ENCODE measurements at places on chromosomes 12 and 14. TPM values are rescaled to one million over a fixed set of nuclear protein-coding genes. Genes with fewer than 3 reads are reported as not detected.
A peak's percentile ranks its signal among the peaks of the same experiment; 100 is the strongest.

GRCh38 chr12:121538699-121539061 lies 42.1 kb downstream of the KDM2B start:
- no peaks in the 10 kb centered on the region for H3K27me3 ChIP-seq
- H3K4me1 ChIP-seq: peaks cover 6% of the 10 kb centered on the region
- H3K27ac ChIP-seq: no peak overlapping the region
- no peak for DNase-seq
- no peak overlapping the region for H3K4me3 ChIP-seq

DNA sequence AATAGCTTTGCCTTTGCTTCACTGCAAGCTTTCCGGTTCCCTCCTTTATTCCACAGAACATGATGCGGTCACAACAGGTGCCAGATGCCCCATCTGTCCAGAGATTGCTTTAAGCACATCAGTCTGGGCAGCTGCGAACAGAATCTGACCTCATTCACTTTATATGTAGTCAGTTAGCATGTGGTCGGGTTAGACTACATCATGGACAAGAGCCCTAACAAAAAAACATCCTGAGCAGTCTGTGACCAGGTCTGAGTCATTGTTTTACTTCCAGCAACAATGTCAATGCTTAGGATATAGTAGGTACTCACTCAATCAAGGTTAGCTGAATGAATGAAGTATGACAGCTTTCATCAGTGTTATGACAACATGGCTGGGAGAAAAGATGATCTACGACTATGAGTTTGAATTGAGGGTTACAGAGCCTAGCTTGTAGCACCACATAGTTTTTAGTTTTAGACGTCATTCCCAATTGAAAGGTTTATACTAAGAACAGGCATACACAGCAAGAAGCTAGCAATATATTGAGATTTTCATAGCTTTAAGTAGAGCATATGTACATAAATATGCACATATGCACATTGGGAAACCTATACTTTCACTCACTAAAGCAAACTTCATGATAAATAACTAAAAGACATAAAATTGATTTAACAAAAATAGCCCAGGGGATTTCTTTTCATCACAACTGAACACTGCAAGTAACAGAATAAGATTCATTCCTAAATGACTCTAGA lies 64.2 kb upstream of the TMCC3 start:
- DNase-seq: no peak
- H3K27me3 ChIP-seq: no peaks in the 10 kb centered on the region
- peaks cover 10% of the 10 kb centered on the region for H3K4me1 ChIP-seq
- H3K36me3 ChIP-seq: no peaks in the 10 kb centered on the region

ALG10B gene
- total RNA-seq: 10.4 TPM

- H3K27ac ChIP-seq: peak overlapping the region; percentile 87
- peaks cover 3% of the 10 kb centered on the region for H3K4me1 ChIP-seq
- DNase-seq: peak; percentile 38
- peak overlapping the region; percentile 92 for H3K4me3 ChIP-seq
- no peaks in the 10 kb centered on the region for H3K36me3 ChIP-seq
Observed at GRCh38 chr14:66508846-66509621, 1.1 kb downstream of the GPHN start.

GRCh38 chr12:24948757-24949722 lies at the start of gene BCAT1:
TSS of gene BCAT1 (minus strand) at chr12:24949101. CDS start at chr12:24948932, 169 bp downstream.
- H3K36me3 ChIP-seq: no peaks in the 10 kb centered on the region
- DNase-seq: peak; percentile 75
- H3K4me1 ChIP-seq: peaks cover 5% of the 10 kb centered on the region

- H3K4me3 ChIP-seq: no peak overlapping the region
- no peaks in the 10 kb centered on the region for H3K36me3 ChIP-seq
- H3K4me1 ChIP-seq: peaks cover 2% of the 10 kb centered on the region
- H3K27ac ChIP-seq: no peak overlapping the region
- no peaks in the 10 kb centered on the region for H3K27me3 ChIP-seq
Observed at GRCh38 chr12:94817695-94818075, 167.3 kb upstream of the TMCC3 start.

- H3K4me1 ChIP-seq: no peaks in the 10 kb centered on the region
- H3K27ac ChIP-seq: no peak overlapping the region
- no peak for DNase-seq
- no peaks in the 10 kb centered on the region for H3K36me3 ChIP-seq
- H3K27me3 ChIP-seq: no peaks in the 10 kb centered on the region
- no peak overlapping the region for H3K4me3 ChIP-seq
Observed at GRCh38 chr12:66367015-66367667, 64.8 kb downstream of the HELB start.

TPH2 gene
- total RNA-seq: not detected

DNA sequence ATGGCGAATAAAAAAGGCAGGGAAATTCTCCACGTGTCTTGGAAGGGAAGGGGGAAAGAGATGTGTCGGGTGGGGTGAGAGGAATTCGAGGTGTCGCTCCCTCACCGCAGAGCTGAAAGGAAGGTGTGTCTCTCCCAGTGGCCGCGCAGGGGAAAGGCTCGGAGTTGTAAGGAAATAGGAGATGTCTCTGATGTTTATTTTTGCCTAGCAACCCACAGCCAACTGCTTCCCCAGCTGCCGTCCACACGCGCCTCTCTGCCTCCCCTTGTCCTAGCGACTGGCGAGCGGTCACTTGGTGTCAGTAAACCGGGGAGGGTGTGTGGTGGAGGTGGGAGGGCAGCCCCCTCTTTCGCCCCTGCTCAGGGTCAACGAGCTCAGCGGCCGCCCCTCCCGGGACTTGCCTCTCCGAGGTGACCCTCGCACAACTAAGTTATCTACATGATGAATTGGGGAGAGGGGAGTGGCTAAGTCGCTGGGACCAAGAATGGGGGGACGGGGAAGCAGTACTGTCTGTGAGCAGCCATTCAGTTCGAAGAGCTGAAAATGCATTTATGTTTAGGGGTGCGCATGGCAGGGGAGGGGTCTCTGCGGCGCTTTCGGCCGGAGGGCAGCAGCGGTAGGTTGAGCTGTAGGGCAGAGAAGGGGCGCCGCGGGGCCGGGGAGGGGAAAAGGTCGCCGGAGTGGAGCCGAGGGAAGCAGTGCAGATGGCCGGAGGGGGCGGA lies 585 bp upstream of the DYRK2 start:
- H3K36me3 ChIP-seq: no peaks in the 10 kb centered on the region
- no peaks in the 10 kb centered on the region for H3K27me3 ChIP-seq
- peak overlapping the region; percentile 90 for H3K27ac ChIP-seq
- peaks cover 10% of the 10 kb centered on the region for H3K4me1 ChIP-seq
- DNase-seq: peak; percentile 79

- no peaks in the 10 kb centered on the region for H3K4me1 ChIP-seq
- no peaks in the 10 kb centered on the region for H3K27me3 ChIP-seq
- H3K4me3 ChIP-seq: no peak overlapping the region
- H3K27ac ChIP-seq: no peak overlapping the region
- DNase-seq: no peak
Observed at GRCh38 chr12:121112496-121112895, 20.2 kb upstream of the P2RX7 start.

TOGARAM1 gene
- total RNA-seq: 17.8 TPM

GRCh38 chr12:122835750-122836026 lies 431 bp downstream of the HIP1R start:
- no peak for DNase-seq
- peak overlapping the region; percentile 75 for H3K4me3 ChIP-seq
- H3K27me3 ChIP-seq: no peaks in the 10 kb centered on the region
- no peaks in the 10 kb centered on the region for H3K4me1 ChIP-seq
- H3K36me3 ChIP-seq: no peaks in the 10 kb centered on the region

DNA sequence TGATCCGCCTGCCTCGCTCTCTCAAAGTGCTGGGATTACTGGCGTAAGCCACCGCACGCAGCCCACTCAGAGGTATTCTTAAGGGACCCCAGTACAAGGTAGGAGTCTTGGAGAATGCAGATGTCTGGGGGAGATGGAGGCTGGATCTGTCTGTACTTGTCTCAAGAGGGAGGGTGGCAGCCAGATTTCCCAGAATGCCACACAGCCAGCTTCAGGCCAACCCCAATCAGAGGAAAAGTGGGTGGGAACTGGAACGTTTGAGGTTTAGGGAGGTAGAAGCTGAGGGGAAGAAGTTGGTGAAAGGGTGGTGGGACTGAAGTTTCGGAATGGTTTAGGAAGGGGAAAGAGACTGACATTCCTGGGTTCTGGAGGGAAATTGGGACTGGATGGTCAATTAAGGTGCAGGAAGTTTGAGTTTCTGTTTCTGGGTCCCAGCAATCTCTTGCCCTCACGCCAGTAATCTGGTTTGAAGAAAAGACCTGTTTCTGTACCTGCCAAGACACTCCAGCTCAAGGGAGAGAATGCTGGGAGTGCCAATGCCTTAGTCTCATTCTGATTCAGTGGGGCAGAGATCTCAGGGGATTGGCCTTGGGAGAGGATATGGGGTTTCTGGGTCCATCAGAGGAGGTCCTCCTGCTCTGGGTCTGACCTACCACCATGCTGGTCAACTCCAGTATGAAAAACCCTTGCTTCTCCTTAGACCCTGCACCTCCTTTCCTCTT lies 8.1 kb upstream of the ZNF385A start:
- DNase-seq: no peak
- no peaks in the 10 kb centered on the region for H3K27me3 ChIP-seq
- no peaks in the 10 kb centered on the region for H3K36me3 ChIP-seq
- no peak overlapping the region for H3K27ac ChIP-seq
- H3K4me1 ChIP-seq: peaks cover 2% of the 10 kb centered on the region

MYF5 gene
- not detected for total RNA-seq

DNA sequence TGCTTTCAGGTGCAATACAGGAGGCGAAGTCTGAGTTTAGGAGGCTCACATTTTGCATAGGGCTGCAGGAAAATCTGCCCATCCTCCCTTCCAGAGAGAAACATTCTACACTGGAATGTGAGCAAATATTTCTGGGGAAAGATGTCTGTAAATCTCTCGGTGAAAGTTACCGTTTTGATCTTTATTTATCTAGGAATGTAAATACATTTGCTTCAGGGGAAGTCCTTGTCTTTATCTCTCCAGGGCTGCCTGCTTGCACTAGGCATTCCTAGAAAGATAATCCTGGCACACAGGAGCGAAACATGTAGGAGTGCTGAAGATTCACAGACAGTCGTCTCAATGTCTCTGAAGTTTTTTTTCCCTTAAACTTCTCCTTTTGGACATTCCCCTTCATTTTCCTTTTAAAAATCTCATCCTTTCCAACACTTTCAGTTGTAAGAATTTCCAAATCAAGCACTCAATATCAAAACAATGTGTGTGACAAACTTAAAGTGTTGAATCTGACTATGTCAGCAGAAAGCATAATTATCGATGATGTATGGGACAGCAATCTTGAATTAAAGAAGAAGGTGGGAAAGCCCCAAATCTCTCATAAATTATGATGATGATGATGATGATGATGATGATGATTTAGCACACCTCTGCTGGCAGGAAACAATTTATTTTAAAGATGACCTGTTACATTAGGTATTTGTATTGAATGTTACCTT lies 113.4 kb upstream of the RESF1 start:
- H3K36me3 ChIP-seq: no peaks in the 10 kb centered on the region
- peaks cover 4% of the 10 kb centered on the region for H3K4me1 ChIP-seq
- H3K27me3 ChIP-seq: no peaks in the 10 kb centered on the region
- no peak overlapping the region for H3K27ac ChIP-seq
- H3K4me3 ChIP-seq: no peak overlapping the region

DNA sequence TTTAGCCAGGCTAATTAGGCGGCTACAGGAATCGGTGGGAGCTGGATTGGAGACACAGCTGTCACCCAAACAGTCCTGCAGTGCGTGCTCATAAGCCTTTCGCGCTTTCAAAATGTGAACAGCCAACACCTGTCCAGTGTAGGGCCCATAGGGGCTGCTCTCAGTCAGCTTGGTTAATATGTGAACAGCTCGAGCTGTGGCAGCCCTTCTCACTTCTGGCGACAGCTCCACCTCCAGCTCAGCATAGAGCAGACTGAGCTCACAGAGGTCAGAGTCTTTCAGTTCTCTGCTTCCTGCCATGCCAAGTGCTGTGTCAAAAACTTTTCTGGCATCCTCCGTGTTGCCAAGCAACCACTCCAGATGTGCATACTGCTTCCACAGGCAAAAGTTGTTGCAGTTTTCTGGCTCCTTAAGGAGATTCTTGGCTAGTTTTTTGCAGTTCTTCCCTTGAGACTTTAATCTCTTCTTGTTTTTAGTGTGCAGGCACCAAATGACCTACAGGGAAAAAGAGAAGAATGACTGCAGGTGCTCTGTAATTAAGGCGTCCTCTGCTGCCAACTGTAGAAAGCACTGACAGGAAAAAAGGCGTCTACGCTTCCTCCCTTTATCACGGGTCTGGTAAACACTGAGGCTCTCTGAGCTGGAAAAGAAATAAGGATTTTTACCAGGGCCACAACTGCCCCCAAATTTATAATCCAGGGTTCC lies 32.5 kb downstream of the PSMC1 start:
- no peaks in the 10 kb centered on the region for H3K36me3 ChIP-seq
- no peak for DNase-seq
- H3K27me3 ChIP-seq: no peaks in the 10 kb centered on the region
- H3K27ac ChIP-seq: no peak overlapping the region
- no peaks in the 10 kb centered on the region for H3K4me1 ChIP-seq
- H3K4me3 ChIP-seq: no peak overlapping the region

- H3K27ac ChIP-seq: no peak overlapping the region
- H3K36me3 ChIP-seq: no peaks in the 10 kb centered on the region
- no peak overlapping the region for H3K4me3 ChIP-seq
- H3K27me3 ChIP-seq: no peaks in the 10 kb centered on the region
Observed at GRCh38 chr12:90274407-90274806, 565.8 kb upstream of the ATP2B1 start.

GRCh38 chr14:68337279-68337678 lies 455.6 kb downstream of the ZFP36L1 start:
- no peaks in the 10 kb centered on the region for H3K36me3 ChIP-seq
- no peaks in the 10 kb centered on the region for H3K27me3 ChIP-seq
- no peak overlapping the region for H3K4me3 ChIP-seq
- DNase-seq: no peak
- H3K27ac ChIP-seq: no peak overlapping the region
- H3K4me1 ChIP-seq: no peaks in the 10 kb centered on the region

ACOT4 gene
- 0.38 TPM for total RNA-seq

DNA sequence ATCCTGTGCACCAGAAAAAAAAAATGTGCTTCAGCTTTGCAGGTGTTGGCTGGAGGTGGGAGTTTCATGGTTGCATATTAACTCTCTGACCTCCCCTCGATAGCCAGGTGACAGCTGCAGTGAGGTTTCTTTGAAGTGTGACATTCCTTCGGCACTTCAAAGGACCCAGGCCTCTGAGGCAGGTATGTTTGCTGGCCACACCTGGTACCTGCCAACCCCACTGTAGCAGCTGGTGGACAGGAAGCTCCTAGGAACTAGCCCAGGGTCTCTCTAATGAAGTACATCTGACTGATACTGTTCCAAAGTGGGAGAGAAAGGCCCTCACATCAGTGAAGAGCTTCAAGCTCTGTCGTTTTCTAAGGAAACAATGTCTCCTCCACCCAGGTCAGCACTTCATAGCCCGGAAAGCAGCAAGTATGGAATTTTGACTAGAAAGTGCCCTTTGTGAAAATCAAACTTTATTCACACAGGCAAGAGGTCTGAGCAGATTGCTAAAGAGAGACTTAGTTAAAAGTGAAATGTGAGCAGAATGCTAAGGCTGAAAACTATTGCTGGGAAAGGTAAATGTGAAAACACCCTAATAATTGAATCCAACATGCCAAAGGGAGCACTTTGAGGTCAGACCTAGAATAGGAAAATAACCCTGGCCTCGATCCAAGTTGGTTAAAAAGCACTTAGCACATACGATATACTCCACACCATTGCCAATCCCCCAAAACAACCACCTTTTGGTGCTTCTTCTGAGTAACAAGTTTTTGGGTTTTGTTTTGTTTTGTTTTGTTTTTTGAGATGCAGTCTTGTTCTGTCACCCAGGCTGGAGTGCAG lies 71.3 kb downstream of the PHLDA1 start:
- H3K4me3 ChIP-seq: no peak overlapping the region
- no peaks in the 10 kb centered on the region for H3K27me3 ChIP-seq
- no peaks in the 10 kb centered on the region for H3K4me1 ChIP-seq
- no peak for DNase-seq
- H3K27ac ChIP-seq: no peak overlapping the region

GRCh38 chr12:118846416-118846815 lies 134.9 kb upstream of the SRRM4 start:
- no peaks in the 10 kb centered on the region for H3K27me3 ChIP-seq
- DNase-seq: no peak
- H3K4me3 ChIP-seq: no peak overlapping the region
- H3K27ac ChIP-seq: no peak overlapping the region
- H3K36me3 ChIP-seq: no peaks in the 10 kb centered on the region
